Muscle of leg (tissue), 16 donors: ENCODE measurements at places on chromosomes 3 and 15. TPM values are rescaled to one million over a fixed set of nuclear protein-coding genes. Genes with fewer than 3 reads are reported as not detected.
A peak's percentile ranks its signal among the peaks of the same experiment; 100 is the strongest.

A4GNT gene
- total RNA-seq, result not detected

- peak; percentile 68 for DNase-seq
- H3K27ac ChIP-seq, result no peak overlapping the region
These were observed 185.7 kb upstream of the THRB start for GRCh38 chr3:24680214-24680967.

GRCh38 chr15:55403531-55403930 lies 4.6 kb downstream of the CCPG1 start:
- H3K4me1 ChIP-seq, result peaks cover under 1% of the 10 kb centered on the region
- H3K27me3 ChIP-seq, result no peaks in the 10 kb centered on the region
- no peaks in the 10 kb centered on the region for H3K36me3 ChIP-seq
- DNase-seq, result peak; percentile 35
- no peak overlapping the region for H3K27ac ChIP-seq
- H3K4me3 ChIP-seq, result no peak overlapping the region

DNA sequence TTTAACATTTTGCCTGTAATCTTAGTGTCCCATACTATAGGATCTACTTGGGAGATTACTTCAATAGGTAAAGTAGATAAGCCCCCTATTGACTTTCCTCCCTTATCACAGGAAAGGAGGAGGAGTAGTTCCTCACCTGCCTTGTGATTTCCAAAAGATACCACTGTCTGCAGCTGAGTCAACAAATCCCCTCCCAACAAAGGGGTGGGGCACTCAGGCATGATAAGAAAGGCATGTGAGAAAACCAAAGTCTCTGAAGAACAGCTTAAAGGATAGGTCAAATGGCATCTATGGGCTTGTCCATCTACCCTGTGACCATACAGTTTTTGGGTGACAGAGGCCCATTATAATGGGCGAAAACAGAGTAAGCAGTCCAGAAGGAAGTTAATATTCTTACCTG lies 71.3 kb upstream of the WNT7A start:
- no peak overlapping the region for H3K27ac ChIP-seq
- H3K4me3 ChIP-seq, result no peak overlapping the region
- DNase-seq, result no peak
- H3K4me1 ChIP-seq, result no peaks in the 10 kb centered on the region

DNA sequence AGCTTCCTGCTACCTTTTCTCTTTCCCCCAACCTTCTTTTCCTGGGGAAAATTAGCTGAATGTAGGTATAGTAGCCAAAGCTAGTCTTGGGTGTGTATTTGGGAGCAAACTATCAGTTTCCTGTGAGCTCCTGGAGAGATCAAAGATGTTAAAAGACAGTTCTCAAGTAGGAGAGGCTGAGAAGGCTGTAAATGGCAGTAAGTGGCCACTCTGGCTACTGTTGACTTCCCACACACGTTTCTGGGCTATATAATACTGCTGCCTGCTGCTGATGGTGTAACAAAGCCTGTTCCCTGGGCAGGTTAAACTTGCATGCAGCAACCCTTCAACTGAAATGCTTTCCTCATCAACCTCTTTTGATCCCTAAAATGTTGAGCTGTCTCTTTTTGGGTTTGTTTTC lies 27.6 kb downstream of the ARID3B start:
- no peak for DNase-seq
- no peaks in the 10 kb centered on the region for H3K27me3 ChIP-seq
- no peak overlapping the region for H3K4me3 ChIP-seq

DNA sequence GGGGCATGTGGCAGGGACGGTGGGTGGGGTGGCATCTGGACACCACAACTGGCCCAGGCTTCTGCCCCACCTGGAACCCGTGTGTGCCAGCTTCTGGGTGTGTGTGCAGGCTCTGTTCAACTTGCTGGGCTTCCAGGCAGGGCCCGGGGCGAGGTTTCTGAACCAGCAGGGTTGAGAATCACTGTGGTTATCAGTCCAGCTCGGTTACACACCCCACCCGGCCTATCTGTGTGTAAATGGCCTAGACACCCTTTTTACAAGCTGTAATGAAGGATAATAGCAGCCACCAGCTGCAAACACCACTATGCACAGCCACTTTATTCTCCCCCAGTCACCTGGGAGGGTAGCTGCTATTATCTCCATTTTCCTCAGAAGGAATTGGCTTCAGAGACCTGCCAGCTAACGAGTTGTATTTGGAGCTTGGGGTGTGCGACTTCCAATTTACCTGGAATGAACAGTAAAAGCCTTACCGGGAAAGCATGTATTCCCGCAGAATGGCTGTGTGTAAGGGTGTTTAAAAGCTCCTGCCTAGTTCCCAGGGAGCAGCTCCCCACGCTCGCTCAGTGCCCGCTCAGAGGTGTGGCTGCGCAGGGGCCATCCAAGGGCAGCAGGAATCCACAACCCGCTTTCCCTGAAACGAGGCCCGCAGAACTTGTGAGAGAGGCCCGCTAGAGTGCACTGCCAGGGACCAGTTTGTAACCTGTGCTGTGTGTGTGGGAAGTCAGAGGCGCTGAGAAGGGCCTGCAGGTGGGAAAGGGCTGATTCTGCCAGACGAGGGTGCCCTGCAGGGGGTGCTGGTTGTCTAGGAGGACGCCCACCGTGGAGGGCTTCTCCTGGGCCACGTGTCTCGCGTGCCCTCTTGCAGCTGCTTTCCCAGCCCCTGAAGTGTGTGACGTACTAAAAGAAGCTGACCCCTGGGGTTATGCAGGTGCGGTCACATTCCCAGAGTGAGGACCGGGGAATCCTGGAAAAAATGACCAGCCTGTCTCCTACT lies 83.5 kb downstream of the C3orf70 start:
- H3K4me1 ChIP-seq, result peaks cover 11% of the 10 kb centered on the region
- no peak overlapping the region for H3K27ac ChIP-seq
- H3K4me3 ChIP-seq, result no peak overlapping the region
- no peaks in the 10 kb centered on the region for H3K27me3 ChIP-seq
- no peak for DNase-seq

GOLGA8S gene
- total RNA-seq, result 0.18 TPM

- DNase-seq, result no peak
- H3K4me3 ChIP-seq, result no peak overlapping the region
- no peaks in the 10 kb centered on the region for H3K4me1 ChIP-seq
- no peaks in the 10 kb centered on the region for H3K36me3 ChIP-seq
These were observed 43.0 kb upstream of the CACNA2D3 start for GRCh38 chr3:54079314-54079713.

DNA sequence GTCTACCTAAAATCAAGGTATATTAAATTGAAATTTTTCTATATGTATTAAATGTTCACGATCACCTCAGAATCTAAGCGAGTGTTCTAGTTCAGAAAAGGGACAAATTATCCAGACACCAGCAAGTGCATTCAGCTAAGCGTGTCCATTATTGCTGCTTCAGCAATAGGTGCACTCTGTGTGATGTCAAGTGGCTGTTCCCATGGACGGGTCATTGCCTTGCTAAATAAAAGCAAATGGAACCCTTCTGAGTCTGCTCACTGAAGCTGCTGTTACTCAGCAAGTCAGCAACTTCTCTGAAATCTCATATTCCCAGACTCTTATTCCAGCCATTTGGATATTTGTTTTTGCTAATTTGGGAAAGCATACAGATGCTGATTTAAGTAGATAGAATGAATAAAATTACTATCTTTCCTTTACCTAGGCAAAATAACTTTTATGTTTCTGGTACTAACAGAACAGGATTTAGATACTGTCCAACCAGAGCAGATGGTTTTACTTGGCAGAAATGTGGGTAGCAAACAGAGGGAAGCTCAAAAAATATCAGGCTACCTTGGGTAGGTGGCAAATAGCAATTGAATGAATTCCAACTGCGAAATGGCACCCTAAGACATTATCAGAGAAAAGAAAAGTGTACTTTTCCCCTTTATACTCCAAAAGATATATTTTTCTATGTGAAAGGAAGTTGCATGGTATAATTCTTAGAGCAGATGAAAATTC lies 407.0 kb downstream of the GAP43 start:
- no peak overlapping the region for H3K4me3 ChIP-seq
- no peak for DNase-seq
- H3K4me1 ChIP-seq, result peaks cover 5% of the 10 kb centered on the region
- H3K27me3 ChIP-seq, result no peaks in the 10 kb centered on the region

WDR5B gene
- total RNA-seq, result 7.6 TPM

- no peaks in the 10 kb centered on the region for H3K4me1 ChIP-seq
- DNase-seq, result no peak
- no peaks in the 10 kb centered on the region for H3K27me3 ChIP-seq
- H3K27ac ChIP-seq, result no peak overlapping the region
- H3K36me3 ChIP-seq, result no peaks in the 10 kb centered on the region
These were observed 38.6 kb upstream of the TJP1 start for GRCh38 chr15:29860872-29861271.

GABRR3 gene
- total RNA-seq, result not detected

DNA sequence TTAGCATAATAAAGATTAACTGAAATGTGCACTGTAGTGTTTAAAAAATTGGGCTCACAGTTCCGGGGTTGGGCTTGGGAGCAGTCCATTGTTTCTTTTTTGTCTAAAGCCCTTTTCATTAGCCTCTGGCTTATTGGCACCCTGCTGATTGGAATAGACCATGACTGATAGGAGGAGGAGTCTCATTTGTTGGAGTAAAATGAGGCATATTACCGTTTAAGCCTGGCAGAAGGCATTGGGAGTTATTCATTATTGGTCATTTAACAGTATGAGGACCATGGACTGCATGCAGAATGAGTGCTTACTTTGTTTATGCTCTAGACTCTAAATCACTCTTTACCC lies 139.0 kb upstream of the CGNL1 start:
- H3K4me3 ChIP-seq, result no peak overlapping the region
- peaks cover 2% of the 10 kb centered on the region for H3K4me1 ChIP-seq
- no peaks in the 10 kb centered on the region for H3K27me3 ChIP-seq
- H3K27ac ChIP-seq, result no peak overlapping the region
- no peak for DNase-seq
- H3K36me3 ChIP-seq, result peaks cover 35% of the 10 kb centered on the region

- no peak overlapping the region for H3K27ac ChIP-seq
- no peaks in the 10 kb centered on the region for H3K27me3 ChIP-seq
- peak overlapping the region; percentile 16 for H3K4me3 ChIP-seq
These were observed 702.9 kb upstream of the NAALADL2 start for GRCh38 chr3:174156200-174156599.

DNA sequence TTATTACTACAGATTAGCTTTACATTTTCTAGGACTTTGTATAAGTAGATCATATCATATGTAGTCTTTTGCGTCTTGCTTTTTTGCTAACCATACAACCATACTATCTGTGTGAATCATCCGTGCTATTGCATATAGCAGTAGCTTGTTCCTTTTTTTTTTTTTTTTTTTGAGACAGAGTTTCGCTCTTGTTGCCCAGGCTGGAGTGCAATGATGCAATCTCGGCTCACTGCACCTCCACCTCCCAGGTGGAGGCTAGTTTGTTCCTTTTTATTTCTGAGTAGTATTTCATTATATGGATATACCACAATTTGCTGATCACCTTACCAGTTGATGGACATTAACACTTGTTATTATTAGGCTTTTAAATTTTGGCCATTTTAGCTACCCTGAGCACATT lies 54.5 kb upstream of the TBL1XR1 start:
- DNase-seq, result no peak
- H3K4me1 ChIP-seq, result no peaks in the 10 kb centered on the region
- H3K27ac ChIP-seq, result no peak overlapping the region
- no peaks in the 10 kb centered on the region for H3K27me3 ChIP-seq
- H3K4me3 ChIP-seq, result no peak overlapping the region

CCDC39 gene
- total RNA-seq, result not detected

- H3K27ac ChIP-seq, result no peak overlapping the region
- H3K4me1 ChIP-seq, result peaks cover 2% of the 10 kb centered on the region
- no peaks in the 10 kb centered on the region for H3K27me3 ChIP-seq
- no peak overlapping the region for H3K4me3 ChIP-seq
These were observed 28.7 kb downstream of the FRMD4B start for GRCh38 chr3:69357196-69357595.

EFHB gene
- 0.89 TPM for total RNA-seq

GRCh38 chr3:144470666-144471065 lies 499.0 kb downstream of the DIPK2A start:
- H3K27ac ChIP-seq, result no peak overlapping the region
- H3K27me3 ChIP-seq, result no peaks in the 10 kb centered on the region
- H3K4me3 ChIP-seq, result no peak overlapping the region
- DNase-seq, result no peak
- H3K36me3 ChIP-seq, result no peaks in the 10 kb centered on the region

PIERCE2 gene
- total RNA-seq, result 1.4 TPM

- H3K36me3 ChIP-seq, result peaks cover 37% of the 10 kb centered on the region
- H3K4me1 ChIP-seq, result no peaks in the 10 kb centered on the region
- no peak for DNase-seq
- H3K27me3 ChIP-seq, result no peaks in the 10 kb centered on the region
- no peak overlapping the region for H3K4me3 ChIP-seq
These were observed 194.0 kb downstream of the ITPR1 start for GRCh38 chr3:4687167-4687566.

AAGAB gene
- 22.5 TPM for total RNA-seq

DNA sequence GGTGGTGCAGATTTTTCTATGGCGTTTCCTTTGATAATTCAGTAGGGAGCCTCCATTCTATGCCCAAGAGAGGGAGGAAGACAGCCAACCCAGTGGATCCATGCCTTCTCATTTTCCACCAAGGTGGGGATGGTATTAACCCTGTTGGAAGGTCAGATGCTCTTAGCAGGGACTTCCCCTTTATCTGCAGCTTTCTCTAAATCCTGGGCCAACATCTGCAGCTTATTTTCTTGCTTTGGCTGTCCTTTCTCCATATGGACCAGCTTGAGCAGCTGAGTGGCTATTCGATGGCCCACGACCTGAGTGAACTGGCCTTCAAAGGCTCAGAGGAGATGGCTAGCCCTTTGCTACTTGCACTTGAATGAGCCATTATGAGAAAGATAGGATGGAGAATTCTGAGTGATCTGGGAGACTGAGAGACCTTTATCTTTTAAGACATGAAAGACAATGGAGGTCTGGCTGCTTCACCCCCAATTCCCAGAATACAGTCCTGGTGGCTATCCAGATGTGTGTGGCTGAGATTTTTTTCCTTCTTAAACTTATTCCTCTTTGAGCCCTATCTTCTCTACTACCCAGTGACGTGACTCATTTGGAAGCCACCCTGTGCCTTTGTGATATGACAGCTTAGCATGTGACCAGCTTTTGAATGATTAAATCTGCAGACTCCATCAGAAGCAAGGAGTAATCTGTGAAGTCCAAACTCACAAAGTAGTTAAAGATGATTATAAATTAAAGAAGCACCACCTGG lies 39.6 kb upstream of the TRAK1 start:
- H3K4me3 ChIP-seq, result no peak overlapping the region
- peak overlapping the region; percentile 90 for H3K27ac ChIP-seq
- peaks cover 5% of the 10 kb centered on the region for H3K36me3 ChIP-seq
- no peaks in the 10 kb centered on the region for H3K27me3 ChIP-seq
- no peak for DNase-seq

- H3K36me3 ChIP-seq, result no peaks in the 10 kb centered on the region
- no peak overlapping the region for H3K4me3 ChIP-seq
- DNase-seq, result no peak
- H3K27me3 ChIP-seq, result no peaks in the 10 kb centered on the region
- H3K27ac ChIP-seq, result no peak overlapping the region
- H3K4me1 ChIP-seq, result no peaks in the 10 kb centered on the region
These were observed 6.0 kb downstream of the NRG4 start for GRCh38 chr15:76006136-76006778.
